ENCODE measurements at places on chromosomes 3 and 15.

GRCh38 chr3:130814691-130815472 is 68.3 kb upstream of the PIK3R4 start:
- DNase-seq = no peak

DNA sequence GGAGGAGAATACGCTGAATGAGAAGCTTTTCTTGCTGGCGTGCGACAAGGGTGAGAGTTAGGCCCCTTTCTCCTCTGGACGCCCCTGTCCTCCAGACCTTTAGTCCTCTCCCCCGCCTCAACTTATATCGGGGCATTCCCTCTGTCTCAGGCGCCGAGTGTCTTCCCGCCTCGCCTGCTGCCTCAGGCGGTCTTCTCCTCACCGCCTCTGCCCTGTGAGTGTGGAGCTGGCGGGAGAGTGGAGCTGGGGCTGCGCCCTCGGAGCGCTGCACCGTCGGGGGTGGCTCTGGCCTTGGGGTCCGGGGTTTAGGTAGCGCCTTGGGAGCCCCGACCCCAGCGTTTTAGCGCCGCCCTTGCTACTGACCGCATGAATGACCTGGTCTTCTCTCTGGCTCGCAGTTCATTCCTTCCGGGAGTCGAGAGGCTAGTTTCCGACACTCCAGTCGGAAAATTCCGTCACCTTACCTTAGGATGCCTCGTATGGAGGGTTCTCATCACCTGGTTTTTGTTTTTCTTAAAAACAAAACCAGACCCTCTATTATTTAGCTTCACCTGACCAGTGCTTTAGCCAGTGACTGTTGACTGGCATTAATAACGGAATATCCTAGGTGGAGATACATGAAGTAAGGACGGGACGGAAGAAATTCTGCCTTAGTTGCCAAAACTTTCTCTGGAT is 985 bp downstream of the TRPC1 start:
- DNase-seq = no peak

DNA sequence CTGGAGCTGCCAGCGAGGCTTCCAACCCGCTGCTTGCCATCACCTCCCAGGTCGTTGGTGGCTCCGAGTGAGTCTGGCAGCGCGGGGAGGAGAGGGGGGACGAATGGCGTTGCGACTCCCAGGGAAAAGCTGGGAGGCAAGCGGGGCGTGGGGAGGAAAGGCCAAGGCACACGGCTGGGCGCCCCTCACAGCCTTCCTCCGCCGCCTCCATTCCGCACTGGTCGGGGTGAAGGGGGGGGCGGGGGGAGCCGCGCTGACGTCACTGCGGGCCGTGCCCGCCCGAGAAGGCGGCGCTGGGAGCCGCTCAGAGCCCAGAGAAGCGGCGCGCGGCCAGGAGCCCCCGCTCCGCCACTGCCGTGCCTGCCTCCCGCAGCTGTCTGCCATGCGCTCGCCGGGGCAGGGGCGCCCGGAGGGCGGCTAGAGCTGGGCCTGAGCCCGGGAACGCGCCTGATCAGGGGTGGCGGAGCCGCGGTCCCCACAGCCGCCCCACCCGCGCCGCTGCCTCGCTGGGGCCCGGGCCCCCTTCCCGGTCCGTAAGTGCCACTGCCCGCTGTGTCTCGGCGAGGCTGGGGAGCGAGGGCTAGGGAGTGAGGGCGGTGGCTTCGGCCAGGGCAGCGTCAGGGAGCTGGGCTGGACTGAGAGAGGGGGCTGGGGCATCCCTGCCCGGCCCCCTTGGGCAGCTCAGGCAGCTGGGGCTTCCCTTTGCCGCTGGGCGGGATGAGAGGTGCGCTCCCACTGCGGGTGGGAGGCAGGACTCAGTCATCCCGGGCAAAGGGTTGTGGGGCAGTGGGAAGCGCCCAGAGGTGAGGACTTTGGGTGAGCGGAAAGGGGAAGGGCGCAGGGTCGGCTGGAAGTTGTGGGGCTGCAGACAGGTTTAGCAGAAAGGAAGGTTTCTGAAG is 27.8 kb upstream of the POLG start:
- no peak for DNase-seq

DNA sequence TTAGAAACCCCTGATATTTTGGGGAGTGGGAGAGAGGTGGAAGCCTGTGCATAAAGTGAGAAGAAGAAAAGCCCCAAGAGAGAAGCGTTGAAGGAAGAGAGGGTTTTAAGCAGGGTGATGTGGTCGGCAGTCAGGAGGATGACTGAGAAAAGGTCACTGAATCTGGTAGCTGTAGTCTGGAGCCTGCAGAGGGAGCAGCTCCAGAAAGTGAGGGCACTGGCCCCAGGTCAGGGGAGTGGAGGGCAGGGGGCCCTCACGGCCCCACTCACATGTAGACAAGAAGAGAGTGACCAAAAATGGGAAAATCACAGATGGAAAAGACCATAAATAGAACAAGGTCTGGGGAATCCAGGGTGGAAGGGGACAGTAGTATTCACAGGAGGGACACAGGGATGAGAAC is 105.5 kb downstream of the RYK start:
- no peak for DNase-seq

- DNase-seq = peak; percentile 49
These were observed 721 bp downstream of the ADAMTS7 start for GRCh38 chr15:78810362-78811123.

Data from GM12891 (cell line).